ENCODE measurements at places on chromosomes 16 and 17.
A peak's percentile ranks its signal among the peaks of the same experiment; 100 is the strongest.

DNA sequence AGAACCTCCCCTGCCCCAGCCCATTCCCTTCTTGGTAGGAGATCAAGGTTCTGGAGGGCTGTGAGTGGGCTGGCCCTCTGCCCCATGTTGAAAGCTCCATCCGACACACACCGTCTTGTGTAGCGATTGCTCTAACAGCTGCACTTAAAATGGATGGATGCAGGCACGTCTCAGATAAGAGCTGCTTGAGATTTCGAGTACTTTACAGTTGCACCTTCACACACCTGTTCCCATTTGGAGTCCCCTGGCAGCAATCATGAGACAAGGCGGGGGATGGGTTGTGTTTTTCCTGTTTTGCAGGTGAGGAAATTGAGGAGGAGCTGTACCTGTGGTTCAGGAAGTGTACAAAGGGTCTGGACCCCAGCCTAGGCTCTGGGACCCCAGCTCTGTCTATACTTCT is 25.6 kb upstream of the TAC4 start:
- peak; percentile 60 for DNase-seq

GRCh38 chr16:65185241-65185778 is 63.4 kb upstream of the CDH11 start:
- DNase-seq = no peak

- DNase-seq = no peak
Observed at GRCh38 chr17:2051933-2052559, 2.9 kb upstream of the HIC1 start.

GRCh38 chr16:81237282-81237681 is 1.2 kb upstream of the BCO1 start:
- DNase-seq = no peak

GRCh38 chr17:43900858-43901754 is 6.2 kb downstream of the MPP2 start:
- DNase-seq = no peak
